GM12878 (cell line): ENCODE measurements at places on chromosomes 6 and 20. TPM values are rescaled to one million over a fixed set of nuclear protein-coding genes. Genes with fewer than 3 reads are reported as not detected.

MAPK13 gene
- 48.0 and 52.5 TPM in 2 replicates for total RNA-seq

SGK2 gene
- total RNA-seq, result 0.31 TPM in 1 of 2 replicates, not detected in the other

BMP6 gene
- total RNA-seq, result 0.15 TPM in 1 of 2 replicates, not detected in the other

CGA gene
- not detected in 2 replicates for total RNA-seq

SIRPB1 gene
- 18.9 and 20.1 TPM in 2 replicates for total RNA-seq

DSN1 gene
- total RNA-seq, result 14.9 and 15.3 TPM in 2 replicates

- DNase-seq, result no peak
Observed at GRCh38 chr6:98678481-98678880, 155.9 kb upstream of the POU3F2 start.

DNA sequence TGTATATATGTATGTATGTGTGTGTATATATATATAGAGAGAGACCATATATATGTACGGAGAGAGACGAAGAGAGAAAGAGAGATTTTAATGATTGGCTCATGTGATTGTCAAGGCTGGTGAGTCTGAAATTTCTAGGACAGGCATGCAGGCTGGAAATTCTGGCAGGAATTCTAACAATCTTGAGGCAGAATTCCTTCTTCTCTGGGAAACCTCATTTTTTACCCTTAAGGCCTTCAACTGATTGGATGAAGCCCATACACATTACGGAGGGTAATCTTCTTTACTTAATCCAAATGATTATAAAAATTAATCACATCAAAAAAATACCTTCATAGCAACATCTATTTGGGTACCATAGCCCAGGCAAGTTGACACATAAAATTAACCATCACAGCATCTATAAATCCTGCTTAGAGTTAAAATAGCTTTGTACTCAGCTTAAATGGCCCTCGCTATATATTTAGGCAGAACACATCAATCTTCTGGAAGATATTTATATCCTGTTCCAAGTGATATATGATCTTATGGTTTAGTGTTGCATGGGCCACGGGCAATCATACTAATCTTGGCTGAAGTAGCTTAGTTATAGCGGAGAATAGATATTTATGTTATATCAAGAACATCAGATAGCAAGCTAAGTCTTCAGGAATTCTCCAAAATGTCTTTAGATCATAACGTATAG, 36.6 kb downstream of the ABRACL start:
- DNase-seq, result no peak

GRCh38 chr6:167501831-167502385, 177.0 kb downstream of the TTLL2 start:
- no peak for DNase-seq

DNA sequence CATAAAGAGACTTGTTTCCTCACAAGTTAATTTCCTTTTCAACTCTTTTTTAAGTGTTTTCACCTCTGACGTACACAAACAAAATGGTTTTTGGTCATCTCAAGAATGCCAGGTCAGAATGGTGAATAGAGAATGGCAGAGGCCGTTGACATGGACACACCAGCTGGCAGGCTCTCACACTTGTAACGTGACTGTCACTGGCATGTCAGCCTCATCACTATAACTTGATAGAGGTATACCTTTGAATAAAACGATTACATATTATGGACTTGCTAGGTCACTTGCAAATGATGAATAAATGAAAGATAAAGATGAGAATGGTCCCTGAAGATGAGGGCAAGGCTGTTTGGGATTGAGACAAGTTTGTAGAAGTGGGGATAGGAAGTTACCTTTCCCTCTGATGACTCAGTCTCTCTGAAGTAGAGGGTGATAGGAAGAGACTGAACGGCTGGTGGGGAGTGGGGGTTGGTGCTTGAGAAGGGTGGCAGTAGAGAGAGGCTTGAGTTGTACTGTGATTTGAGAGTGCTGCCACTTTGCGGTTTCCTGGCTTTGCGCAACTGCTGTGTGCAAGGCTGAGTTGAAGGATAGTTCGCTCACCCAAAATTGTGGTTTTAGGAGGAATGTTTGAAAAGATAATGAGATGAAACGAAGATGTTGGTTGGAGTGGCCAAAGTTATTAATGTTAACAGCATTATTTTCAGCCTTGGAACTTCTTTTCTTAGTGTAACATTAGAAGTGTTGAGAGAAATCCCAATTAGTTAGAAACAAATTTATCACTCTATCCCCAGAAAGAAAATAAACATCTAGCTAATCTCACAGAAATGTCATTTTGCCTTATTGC, 30.3 kb downstream of the TBPL1 start:
- DNase-seq, result no peak

DNA sequence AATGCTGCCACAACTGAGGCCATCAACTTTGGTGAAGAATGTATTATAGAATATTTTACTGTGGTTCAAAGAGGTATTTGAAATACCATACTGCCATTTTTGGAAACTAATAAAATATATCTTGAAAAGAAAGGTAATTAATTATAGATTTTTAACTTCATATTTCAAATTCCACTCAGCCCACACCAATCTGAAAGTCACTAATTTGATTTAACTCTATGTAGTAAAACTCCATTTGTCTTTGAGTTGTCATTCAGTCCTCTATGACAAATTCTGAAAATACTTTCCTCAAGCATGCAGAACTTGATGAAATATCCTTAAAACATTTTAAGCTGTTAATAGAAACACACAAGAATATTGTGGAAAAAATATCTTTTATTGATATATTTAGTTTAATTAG, 1196.7 kb upstream of the CITED2 start:
- no peak for DNase-seq

GRCh38 chr6:108847738-108848115, 495 bp upstream of the ARMC2 start:
- no peak for DNase-seq

DNA sequence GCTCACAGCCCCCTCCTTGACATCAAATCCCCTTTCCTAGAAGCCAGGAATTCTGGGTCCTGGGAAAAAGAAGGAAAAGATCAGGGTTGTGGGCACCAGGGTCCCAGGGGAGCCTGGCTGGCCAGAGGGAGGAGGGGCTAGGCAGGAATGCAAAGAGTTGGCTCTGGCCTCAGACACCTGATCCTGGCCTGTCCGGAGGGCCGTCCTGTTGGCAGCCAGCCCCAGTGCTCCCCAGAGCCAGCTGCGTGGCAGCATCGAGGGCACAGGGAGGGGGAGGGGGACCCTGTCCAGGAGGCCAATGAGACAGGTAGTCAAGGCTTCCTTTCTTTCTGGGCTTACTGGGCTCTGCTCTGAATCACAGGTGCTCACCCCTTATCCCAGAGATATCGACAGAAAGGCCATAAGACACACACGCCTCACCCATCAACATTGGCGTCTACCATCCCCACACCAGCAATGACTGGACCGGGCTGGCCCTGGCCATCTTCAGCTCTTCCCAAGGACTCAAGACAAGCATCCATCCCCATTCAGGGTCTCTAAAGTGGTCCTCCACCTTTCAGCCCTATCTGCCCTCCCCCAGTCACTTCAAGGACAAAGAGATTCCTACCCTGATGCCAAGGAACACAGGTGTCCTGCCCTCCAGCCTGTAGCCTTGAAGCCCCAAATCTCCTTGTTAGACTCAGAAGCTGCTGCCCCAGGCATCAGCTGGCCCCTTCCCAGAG, 723 bp downstream of the COL11A2 start:
- DNase-seq, result no peak

DNA sequence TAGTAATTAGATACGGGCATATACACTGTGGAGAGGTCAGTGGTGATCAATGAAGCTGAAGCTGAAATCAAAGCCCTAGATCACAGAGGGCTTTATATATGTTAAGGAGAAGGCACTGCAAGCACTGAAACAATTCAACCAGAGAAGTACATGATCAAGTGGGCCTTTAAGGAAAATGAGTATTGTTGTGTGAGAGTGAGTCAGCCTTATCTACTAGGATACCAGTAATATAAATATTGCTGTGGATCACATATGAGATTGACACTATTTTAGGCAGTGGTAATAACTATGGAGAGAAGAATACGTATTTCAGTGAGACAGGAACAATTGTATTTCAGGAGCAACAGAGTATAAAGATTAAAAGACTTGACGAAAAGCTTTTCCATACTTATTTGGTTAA, 1172.2 kb upstream of the GJE1 start:
- DNase-seq, result no peak

DNA sequence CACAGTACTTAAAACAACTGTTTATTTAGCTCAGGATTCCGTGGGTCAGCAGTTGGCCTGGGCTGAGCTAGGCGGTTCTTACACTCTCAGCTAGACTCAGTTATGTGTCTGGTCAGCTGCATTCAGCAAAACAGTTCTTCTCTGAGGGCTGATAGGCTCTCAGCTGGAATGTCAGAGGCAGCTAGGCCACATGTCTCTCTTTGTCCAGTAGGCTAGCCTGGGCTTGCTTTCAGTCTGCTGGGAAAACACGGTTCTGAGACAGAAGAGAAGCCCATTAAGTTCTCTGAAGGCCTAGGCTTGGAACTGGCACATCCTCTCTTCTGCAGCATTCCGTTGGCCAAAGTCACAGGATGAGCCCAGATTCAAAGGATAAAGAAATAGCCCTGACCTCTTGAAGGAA, 65.6 kb downstream of the TULP4 start:
- no peak for DNase-seq

- no peak for DNase-seq
Observed at GRCh38 chr6:125294925-125295324, 6.8 kb downstream of the HDDC2 start.

DNA sequence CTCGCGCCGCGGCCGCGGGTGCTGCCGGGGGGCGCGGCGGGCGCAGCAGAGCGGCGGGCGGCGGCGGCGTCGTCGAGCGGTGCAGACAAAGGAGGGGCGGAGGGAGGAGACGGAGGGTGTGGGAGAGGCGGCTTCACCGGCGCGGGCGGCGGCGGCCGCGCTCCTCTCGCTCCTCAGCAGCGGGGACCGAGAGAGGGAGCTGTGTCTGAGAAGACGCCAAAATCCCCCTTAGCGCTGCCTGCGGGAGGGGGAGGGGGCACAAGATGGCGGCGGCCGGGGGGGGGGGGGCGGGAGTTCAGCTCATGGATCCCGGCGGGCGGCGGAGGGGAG, 296 bp downstream of the ADNP start:
- DNase-seq, result no peak

GRCh38 chr6:6701864-6702263, 113.3 kb downstream of the LY86 start:
- no peak for DNase-seq

DNA sequence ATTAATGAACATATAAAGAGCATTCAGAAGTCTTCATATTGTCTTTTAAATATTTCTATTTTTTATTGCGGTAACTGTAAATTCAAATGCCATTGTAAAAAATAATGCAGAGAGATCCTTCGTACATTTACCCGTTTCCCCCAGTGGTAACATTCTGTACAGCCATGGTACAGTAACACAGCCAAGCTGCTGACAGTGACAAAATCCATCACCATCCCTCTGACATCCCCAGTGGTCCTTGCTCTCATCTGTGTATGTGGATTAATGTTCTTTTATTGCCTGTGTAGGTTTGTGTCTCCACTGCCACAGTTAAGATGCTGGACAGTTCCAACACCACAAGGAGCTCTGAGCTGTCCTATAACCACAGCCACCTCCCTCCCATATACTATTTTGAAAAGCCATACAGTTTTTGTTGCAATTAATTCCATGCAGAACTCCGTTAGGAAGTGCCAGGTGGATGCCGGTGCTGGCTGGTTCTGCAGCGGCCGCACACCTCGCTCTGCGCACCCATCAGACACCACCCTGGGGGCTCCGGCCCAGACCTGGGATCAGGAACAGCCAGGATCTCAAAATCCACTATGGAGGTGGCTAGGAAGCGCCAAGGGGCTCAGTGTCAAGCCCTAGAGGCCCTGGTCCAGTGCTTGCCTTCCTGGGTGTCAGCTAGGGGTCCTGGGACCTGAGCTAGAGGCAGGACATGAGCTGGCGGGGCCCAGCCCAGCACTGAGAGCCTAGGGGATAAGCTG, 93.1 kb upstream of the PMEPA1 start:
- DNase-seq, result no peak

DNA sequence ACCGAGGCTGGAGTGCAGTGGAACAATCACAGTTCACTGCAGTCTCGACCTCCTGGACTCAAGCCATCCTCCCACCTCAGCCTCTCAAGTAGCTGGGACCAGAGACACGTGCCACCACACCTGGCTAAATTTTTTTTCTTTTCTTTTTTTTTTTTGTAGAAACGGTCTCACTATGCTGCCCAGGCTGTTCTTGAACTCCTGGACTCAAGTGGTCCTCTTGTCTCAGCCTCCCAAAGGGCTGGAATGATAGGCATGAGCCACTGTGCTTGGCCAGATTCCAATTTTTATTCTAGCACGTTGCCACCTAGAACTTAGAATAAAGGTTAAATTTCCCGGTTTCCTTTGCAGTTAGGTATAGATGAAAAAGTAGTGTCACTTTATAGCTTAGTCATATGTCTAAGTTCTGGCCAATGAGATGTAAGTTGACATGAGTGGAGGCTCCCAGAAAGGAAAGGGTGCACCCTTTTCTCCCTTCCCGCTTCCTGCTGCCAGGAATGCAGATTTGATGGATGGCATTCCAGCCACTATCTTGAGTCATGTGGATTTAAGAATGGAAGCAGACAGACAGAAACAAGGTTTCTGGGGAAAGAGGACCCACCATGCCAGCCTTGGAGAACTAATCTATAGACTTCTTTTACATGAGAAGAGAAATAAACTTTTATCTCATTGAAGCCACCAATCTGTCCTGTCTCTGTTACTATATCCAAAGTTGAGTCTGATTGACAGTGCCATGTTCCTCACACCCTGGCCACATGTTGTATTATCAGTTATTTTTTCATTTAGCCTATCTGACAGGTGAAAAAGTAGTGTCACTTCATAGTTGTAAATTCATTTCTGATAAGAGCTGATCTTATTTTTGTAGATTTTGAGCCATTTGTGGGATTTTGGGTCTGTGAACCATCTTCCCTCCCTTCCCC, 60.6 kb upstream of the NCOA3 start:
- DNase-seq, result no peak

DNA sequence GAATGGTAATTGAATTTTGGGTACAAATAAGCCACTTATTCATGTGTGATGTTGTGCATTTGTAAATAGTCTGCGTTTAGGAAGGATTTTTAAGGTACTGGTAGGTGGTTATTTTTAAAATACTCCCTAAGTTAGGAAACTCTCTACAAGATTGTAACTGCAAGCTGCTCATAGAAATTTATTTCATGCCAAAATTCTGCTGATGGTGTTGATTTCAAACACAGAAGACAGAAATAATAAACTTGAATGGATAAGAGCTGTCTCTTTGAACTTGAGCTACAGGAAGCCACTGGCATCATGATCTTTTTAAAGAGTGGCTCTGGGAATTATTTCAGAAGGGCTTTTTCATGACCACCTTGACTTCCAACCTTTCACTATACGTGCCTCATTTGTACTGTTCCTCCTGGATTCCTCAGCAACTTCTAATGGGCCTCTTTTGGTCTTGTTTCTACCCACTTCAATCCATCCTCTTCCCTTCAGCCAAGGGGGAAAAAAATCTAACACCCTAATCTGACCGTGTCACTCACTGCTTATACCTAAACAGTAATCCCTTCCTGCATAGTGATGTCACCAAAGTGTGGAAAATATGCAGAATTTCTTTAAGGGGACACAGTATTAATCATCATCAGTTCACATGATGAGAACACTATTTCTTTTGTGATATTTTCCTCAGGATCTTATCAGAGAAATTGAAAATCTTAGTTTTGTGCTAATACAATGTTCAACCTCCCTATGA, 113.6 kb downstream of the PFDN4 start:
- no peak for DNase-seq
